Subcutaneous preadipocyte (primary cell): ENCODE measurements at places on chromosomes 2 and 18. TPM values are rescaled to one million over a fixed set of nuclear protein-coding genes. Genes with fewer than 3 reads are reported as not detected.

The C1QL2 gene
- total RNA-seq: not detected in 2 replicates

The LYG1 gene
- total RNA-seq: under 0.01 and 0.20 TPM in 2 replicates

The PPIG gene
- 21.1 and 21.7 TPM in 2 replicates for total RNA-seq

The MRO gene
- total RNA-seq: 0.37 and 0.39 TPM in 2 replicates

The MBD2 gene
- 23.9 and 24.4 TPM in 2 replicates for total RNA-seq

The VAMP8 gene
- 0.59 TPM in 1 of 2 replicates, not detected in the other for total RNA-seq

The SMC6 gene
- 18.7 and 25.6 TPM in 2 replicates for total RNA-seq

The ANKRD30B gene
- total RNA-seq: 0.20 TPM in 1 of 2 replicates, not detected in the other

The CFAP210 gene
- total RNA-seq: not detected in 2 replicates

The SEPTIN10 gene
- total RNA-seq: 55.5 and 76.0 TPM in 2 replicates

The POU3F3 gene
- total RNA-seq: 0.37 and 18.2 TPM in 2 replicates

The UBXN4 gene
- 40.8 and 51.8 TPM in 2 replicates for total RNA-seq

The PIEZO2 gene
- total RNA-seq: under 0.01 TPM in 1 of 2 replicates, not detected in the other

The KATNAL2 gene
- 2.5 and 4.8 TPM in 2 replicates for total RNA-seq

The ID2 gene
- total RNA-seq: 26.6 and 31.6 TPM in 2 replicates

The UGT1A10 gene
- not detected in 2 replicates for total RNA-seq

The UBE2F gene
- 34.2 and 36.8 TPM in 2 replicates for total RNA-seq

The MOGAT1 gene
- not detected in 2 replicates for total RNA-seq

The HPCAL1 gene
- total RNA-seq: 23.1 and 87.2 TPM in 2 replicates

The FRZB gene
- under 0.01 TPM in 1 of 2 replicates, not detected in the other for total RNA-seq

The LHCGR gene
- not detected in 2 replicates for total RNA-seq

The TMEM37 gene
- 0.20 TPM in 1 of 2 replicates, not detected in the other for total RNA-seq

The REEP1 gene
- total RNA-seq: under 0.01 and 0.20 TPM in 2 replicates

The MOCOS gene
- 8.8 and 12.3 TPM in 2 replicates for total RNA-seq

The WIPF1 gene
- 17.2 and 23.9 TPM in 2 replicates for total RNA-seq

The TRIB2 gene
- total RNA-seq: 8.1 and 20.7 TPM in 2 replicates

The REG3G gene
- total RNA-seq: not detected in 2 replicates

The SERPINB2 gene
- total RNA-seq: 1.8 and 3.5 TPM in 2 replicates

The SPHKAP gene
- total RNA-seq: not detected in 2 replicates

The TTN gene
- total RNA-seq: 1.1 and 2.7 TPM in 2 replicates

The SLC66A2 gene
- total RNA-seq: 27.6 and 28.3 TPM in 2 replicates

The INHBB gene
- 0.20 and 1.1 TPM in 2 replicates for total RNA-seq

The RAD51AP2 gene
- not detected in 2 replicates for total RNA-seq

The SGPP2 gene
- not detected in 2 replicates for total RNA-seq

The RGPD4 gene
- not detected in 2 replicates for total RNA-seq

The CHRND gene
- total RNA-seq: not detected in 2 replicates

The PPP4R3B gene
- 29.0 and 38.9 TPM in 2 replicates for total RNA-seq

The HOXD12 gene
- not detected in 2 replicates for total RNA-seq

The FOXD4L1 gene
- under 0.01 TPM in 1 of 2 replicates, not detected in the other for total RNA-seq

The CCDC195 gene
- not detected in 2 replicates for total RNA-seq

The KCNK3 gene
- under 0.01 TPM in 1 of 2 replicates, not detected in the other for total RNA-seq

The EVX2 gene
- total RNA-seq: not detected in 2 replicates

The CENPO gene
- total RNA-seq: 19.5 and 30.3 TPM in 2 replicates

The CCDC178 gene
- total RNA-seq: not detected in 2 replicates

The ARHGAP15 gene
- not detected in 2 replicates for total RNA-seq

The ACOXL gene
- not detected in 2 replicates for total RNA-seq

The COLEC11 gene
- total RNA-seq: 0.37 and 0.59 TPM in 2 replicates

The IL1F10 gene
- total RNA-seq: not detected in 2 replicates

The ANTXR1 gene
- total RNA-seq: 24.6 and 29.5 TPM in 2 replicates
